GM18507 (cell line): ENCODE measurements at places on chromosomes 11 and 22.

DNA sequence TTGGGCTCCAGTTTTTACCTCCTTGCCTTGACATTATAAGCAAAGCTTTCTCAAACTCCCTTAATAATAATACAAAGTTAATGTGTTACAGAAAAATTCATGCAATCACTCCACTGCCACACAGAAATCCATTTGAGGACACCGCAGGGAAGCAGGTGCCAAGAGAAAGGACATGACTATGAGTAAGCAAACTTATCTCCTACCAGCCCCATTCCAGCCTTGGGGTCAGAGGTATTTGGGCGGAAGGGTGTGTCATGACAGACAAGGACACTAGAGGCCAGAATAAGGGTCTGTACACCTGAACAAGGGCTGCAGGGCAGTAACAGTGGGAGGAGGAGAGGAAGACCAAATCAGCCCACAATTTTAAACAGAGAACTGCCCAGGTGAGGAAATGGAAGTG lies 5.9 kb downstream of the GNG3 start:
- no peak for DNase-seq

- DNase-seq, result no peak
These were observed 26.1 kb downstream of the MRTFA start for GRCh38 chr22:40610329-40610850.

DNA sequence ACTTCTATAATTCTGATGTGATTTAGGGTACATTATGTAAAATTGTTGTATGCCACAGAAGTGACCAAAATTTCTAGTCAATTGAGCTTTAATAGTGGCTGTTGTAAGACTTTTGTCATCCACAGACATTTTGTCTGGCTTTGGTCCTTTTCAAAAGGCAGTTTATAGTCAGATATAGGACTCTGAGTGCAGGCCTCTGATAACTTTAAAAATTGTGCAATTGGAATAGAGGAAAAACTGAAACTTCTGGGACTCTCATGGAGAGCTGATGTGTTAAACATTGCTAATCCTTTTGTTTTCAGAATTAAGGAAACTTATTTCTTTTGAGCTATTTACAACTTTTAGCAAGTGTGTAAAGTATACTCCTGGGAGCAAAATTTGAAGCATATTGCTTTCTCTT lies 9.0 kb upstream of the MRPL17 start:
- no peak for DNase-seq

GRCh38 chr22:22748297-22748743 lies 103.9 kb downstream of the GGTLC2 start:
- DNase-seq, result no peak

DNA sequence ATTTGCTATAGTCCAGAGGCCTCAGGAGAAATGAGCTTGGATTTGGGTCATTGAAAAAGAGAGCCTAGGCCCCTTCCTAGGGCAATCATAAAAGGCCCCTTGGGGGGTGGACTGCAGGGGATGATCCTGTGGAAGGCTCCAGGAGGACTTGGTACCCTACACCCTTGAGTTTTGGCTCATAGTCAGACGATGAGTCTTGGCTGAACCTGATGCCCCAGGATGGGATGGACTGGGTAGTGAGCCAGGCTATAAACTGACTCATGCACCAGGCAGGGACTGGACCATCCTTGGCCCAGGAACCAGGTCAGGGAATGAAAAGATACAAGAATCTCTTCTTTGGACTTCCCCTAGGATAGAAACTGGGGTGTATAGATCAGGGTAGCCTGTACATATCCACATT lies 54.2 kb downstream of the NAV2 start:
- no peak for DNase-seq

DNA sequence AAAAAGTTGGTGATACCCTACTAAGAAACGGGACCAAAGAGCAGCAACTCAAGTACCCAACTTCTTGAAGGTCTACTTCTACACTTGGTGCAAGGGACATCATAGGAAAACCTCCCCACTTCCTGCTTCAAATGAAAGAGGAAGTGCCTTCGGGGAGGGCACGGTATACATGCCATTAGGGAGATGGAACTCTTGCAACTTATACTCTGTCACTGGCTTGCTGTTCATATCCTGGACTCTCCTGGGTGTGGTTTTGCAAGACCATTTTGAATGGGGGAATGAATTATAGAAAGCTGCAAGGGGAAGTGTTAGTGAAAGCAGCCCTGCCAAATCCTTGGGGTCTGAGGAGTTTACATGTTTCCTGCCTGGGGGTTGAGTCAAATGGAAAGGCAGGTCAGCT lies 41.9 kb downstream of the CSNK2A3 start:
- no peak for DNase-seq

- no peak for DNase-seq
These were observed 36.7 kb upstream of the CD44 start for GRCh38 chr11:35102267-35102666.
